H1 (cell line): ENCODE measurements at places on chromosomes 6 and 20. TPM values are rescaled to one million over a fixed set of nuclear protein-coding genes. Genes with fewer than 3 reads are reported as not detected.

ZNF334 gene
- 15.9 and 17.8 TPM in 2 replicates for total RNA-seq

LST1 gene
- not detected in 2 replicates for total RNA-seq

GRM1 gene
- total RNA-seq: 0.78 and 1.3 TPM in 2 replicates

FAM209B gene
- 0.82 TPM in 1 of 2 replicates, not detected in the other for total RNA-seq

CLVS2 gene
- total RNA-seq: 0.67 and 0.73 TPM in 2 replicates

XKR7 gene
- 1.8 and 2.4 TPM in 2 replicates for total RNA-seq

RFX6 gene
- not detected in 2 replicates for total RNA-seq

SEMG1 gene
- total RNA-seq: 4.5 and 5.8 TPM in 2 replicates

ADGRG6 gene
- 4.2 and 6.2 TPM in 2 replicates for total RNA-seq

GMPR gene
- 0.99 and 1.2 TPM in 2 replicates for total RNA-seq

SLC22A2 gene
- 1.2 and 1.4 TPM in 2 replicates for total RNA-seq

RIN2 gene
- total RNA-seq: 0.90 and 1.3 TPM in 2 replicates

TRIM15 gene
- 0.48 and 0.54 TPM in 2 replicates for total RNA-seq

COL9A1 gene
- 14.4 and 18.1 TPM in 2 replicates for total RNA-seq

LAMA5 gene
- 210 and 225 TPM in 2 replicates for total RNA-seq

KDM1B gene
- 7.5 and 7.7 TPM in 2 replicates for total RNA-seq

TAAR5 gene
- not detected in 2 replicates for total RNA-seq

IFT52 gene
- 31.6 and 35.6 TPM in 2 replicates for total RNA-seq

WFDC5 gene
- total RNA-seq: not detected in 2 replicates

EMILIN3 gene
- 3.5 and 3.8 TPM in 2 replicates for total RNA-seq

PACRG gene
- 0.54 TPM in 1 of 2 replicates, not detected in the other for total RNA-seq

CASS4 gene
- total RNA-seq: not detected in 2 replicates

CNR1 gene
- total RNA-seq: 2.9 and 3.1 TPM in 2 replicates

CST4 gene
- not detected in 2 replicates for total RNA-seq

RPS6KA2 gene
- total RNA-seq: 24.4 and 25.7 TPM in 2 replicates

OCSTAMP gene
- total RNA-seq: 0.13 and 0.25 TPM in 2 replicates

TNFRSF6B gene
- total RNA-seq: not detected in 2 replicates

LY6G6C gene
- 0.33 TPM in 1 of 2 replicates, not detected in the other for total RNA-seq

REPS1 gene
- 65.7 and 68.9 TPM in 2 replicates for total RNA-seq

PXDC1 gene
- 1.7 TPM in 2 replicates for total RNA-seq

HMGCLL1 gene
- total RNA-seq: 0.41 TPM in 1 of 2 replicates, not detected in the other

ATRN gene
- total RNA-seq: 16.6 and 17.4 TPM in 2 replicates

SLC52A3 gene
- total RNA-seq: 3.9 and 4.2 TPM in 2 replicates

SIGLEC1 gene
- total RNA-seq: not detected in 2 replicates

BNIP5 gene
- not detected in 2 replicates for total RNA-seq

DLK2 gene
- total RNA-seq: 0.37 and 0.67 TPM in 2 replicates
